Spleen (tissue), 13 donors: ENCODE measurements at places on chromosomes 4 and X.

DNA sequence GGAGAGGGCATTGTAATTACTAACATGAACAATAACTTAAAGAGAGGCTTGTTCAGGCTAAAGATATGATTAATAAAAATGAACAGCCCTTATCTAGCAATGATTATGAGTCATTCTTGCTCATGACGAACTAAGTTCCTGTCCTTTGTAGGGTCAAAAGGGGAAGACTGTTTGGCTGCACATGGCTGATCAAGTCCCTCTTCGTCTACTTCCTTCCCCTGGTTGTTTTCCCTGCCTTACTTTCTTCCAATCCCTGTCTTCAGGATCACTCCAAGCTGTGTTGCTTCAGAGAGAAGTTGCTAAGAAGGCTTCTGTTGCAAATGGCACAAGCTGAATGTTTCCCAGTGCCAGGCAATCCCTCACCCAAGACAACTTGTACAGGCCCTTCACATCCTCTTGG, 115.0 kb upstream of the HS3ST1 start:
- no peak for DNase-seq

GRCh38 chr4:94530073-94530472, 78.3 kb downstream of the PDLIM5 start:
- DNase-seq, result no peak

- peak; percentile 73 for DNase-seq
Observed at GRCh38 chr4:153008578-153009199, 72.6 kb downstream of the FHDC1 start.

DNA sequence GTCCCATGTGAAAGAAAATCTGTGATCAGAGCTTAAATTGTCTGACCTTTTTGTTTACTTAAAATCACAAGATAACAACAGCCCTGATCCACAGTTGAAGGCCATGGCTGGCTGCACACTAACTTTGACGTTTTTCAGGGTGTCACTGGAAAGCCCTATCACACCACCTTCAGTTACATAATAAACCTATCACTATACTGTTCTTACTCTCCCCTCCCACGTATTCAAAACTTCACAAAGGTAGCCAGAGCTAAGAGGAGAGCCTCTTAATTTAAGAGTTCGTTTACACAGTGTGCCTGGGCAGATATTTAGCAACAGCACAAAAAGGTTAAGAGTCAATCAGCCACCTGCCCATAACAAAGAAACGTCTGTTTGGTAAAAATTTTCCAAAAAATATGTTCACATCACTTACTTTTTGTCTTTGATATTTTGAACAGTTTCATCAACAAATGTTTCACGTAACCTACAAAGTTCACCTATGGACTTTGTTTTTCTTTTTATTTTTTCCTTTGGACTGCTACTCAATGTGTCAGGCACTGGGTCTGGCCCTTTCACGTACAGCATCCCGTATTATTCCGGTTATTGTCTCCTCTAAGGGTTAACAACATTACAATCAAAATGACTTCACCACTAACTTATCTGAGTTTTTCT, 25.0 kb downstream of the RFC1 start:
- DNase-seq, result no peak

GRCh38 chrX:107167163-107167921, 38.9 kb downstream of the NUP62CL start:
- no peak for DNase-seq
